ENCODE measurements at places on chromosomes 3 and 15.
A peak's percentile ranks its signal among the peaks of the same experiment; 100 is the strongest.

GRCh38 chr3:131110087-131110486 is 83.4 kb downstream of the NEK11 start:
- DNase-seq = no peak

GRCh38 chr3:45981346-45982074 is 14.1 kb downstream of the FYCO1 start:
- no peak for DNase-seq

DNA sequence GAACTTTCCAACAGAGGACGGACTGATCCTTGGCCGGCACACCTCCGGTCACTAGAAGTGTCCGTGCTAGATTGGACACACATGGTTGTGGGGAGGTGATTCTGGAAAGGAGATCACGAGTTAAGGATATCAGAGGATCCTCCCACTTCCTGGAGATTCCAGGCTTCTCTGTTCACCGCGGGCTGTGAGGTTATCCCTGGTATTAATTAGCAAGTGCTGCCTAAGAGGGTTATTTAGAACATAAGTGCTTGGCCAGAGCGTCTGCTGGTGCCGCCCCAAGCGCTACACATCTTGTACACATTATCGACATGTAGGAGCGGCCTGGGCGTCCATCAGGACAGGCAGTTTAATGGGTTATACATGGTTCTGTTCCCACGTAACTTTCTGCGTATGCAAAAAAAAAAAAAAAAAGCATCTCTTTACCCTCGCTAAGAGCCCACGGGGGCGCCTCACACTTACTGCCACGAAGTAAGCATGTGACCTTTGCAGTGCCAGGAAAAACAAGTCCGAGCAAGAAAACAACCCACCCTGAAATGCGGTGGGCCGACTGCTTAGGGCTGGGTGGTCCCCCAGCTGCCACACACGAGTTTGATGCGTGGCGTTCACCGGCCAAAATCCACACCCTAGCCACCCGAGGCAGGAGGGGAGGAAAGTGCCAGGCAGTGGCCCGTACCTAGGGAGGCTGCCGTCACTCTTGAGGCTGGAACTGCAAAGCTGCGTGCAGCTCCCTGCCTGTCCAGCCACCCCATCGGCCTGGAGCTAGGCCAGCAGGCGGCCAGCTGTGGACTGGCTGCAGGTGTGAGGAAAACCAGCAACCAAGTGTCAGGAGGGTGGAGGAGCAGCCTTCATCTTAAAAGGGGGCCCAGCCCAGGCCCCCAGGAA is 78.0 kb downstream of the CPN2 start:
- peak; percentile 1 for DNase-seq

GRCh38 chr3:12356996-12357395 is 68.1 kb downstream of the PPARG start:
- no peak for DNase-seq

- DNase-seq = no peak
These were observed 100.3 kb upstream of the TPRG1 start for GRCh38 chr3:189071446-189071845.

DNA sequence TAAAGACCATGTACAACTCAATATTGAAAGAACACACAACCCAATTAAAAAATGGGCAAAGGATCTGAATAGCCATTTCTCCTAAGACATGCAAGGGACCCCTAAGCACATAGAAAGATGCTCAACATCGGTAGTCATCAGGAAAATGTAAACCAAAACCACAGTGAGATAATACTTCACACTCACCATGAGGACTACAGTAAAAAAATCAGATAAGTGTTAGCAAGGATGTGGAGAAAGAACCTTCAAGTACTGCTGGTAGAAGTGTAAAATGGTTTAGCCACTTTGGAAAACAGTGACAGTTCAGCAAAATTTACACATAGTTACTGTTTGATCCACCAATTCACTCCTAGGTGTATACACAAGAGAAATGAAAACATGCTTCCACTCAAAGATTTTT is 30.1 kb upstream of the XIRP1 start:
- no peak for DNase-seq

DNA sequence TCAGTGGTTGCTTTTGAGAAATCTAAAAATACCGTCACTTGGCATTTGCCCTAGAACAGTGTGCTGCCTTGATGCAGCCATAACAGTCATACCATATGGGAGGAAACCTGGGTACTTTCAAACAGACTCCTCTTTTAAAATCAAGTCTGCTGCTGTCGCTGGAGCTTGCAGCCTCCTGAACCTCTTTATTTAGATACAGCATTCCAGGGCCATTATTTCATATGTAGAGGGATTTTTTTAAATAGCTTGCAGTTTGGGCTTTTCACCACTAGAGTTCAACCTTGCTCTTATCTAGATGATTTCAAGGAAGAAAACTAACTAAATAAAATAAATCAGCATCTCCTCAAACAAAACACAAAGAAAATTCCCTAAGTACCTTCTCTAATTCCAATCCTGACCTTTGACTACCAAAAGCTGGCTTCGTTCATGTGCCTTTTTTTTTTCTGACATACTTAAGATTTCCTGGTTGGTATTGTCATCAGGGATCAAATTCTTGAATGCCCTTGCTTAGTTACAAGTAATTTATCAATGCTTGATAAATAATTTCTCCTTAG is 111.6 kb downstream of the KBTBD8 start:
- no peak for DNase-seq

DNA sequence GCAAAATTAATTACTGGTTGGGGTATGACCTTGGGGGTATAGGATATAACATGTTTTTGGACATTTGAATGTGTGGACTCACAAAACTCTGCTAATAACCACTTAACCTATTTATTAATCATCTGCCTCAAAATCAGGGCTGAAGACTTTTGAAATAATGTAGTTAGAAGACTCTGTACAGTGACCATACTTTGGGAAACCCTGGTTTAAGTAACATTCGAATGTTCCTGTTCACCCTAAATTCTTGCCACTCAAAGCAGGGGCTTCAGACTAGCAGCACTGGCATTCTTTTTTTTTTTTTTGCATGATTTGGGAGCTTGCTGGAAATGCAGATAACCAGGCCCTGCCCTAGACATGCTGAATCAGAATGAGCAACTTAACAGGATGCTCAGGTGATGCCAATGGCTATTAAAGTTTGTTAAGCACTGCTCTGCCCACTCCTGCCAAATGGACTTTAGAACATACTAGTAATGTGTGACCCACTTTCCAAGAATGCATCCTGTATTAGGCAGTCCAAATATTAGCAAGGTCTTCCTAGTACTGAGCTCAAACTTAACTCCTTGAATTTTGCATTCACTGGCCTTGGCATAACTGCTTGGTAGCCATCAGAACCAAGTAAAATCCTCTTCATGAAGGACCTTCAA is 12.7 kb upstream of the ST3GAL6 start:
- DNase-seq = no peak

DNA sequence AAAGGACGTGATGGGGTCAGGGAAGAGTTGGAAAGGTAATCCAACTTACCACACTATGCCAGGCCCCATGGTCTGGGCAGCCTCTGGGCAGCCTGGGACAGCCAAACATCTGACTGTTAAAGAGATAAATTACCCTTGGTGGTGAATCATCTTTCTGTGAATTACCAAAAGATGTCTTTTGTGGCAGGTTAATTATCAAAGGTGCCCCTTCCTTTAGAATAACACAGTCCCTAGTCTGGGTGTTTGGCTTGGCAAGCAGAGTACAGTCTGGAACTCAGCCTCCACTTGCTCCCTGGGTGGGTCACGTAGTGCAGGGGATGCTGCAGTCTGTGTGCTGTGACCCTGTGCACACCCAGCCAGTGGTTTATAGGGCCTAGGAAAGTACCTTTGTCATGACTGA is 113.1 kb downstream of the ZNF621 start:
- no peak for DNase-seq

DNA sequence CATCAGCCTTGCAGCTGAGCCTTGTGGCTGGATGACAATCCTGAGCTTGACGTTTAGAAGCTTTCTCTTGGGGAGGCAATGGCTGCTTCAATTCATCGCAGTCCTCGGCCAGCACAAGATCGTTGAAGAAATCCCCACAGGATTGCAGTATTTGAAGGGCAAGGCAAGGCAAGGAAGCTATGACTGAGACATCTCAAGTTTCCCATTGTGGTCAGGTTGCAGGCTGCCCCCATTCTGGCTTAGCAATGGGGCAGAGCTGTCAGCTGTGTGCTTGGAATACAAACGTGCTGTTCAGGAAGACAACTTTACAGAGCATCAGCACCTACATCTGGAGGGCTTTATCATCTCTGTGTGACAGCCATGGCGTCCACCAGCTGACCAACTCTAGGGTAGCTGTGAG is 275.9 kb upstream of the TBL1XR1 start:
- no peak for DNase-seq

DNA sequence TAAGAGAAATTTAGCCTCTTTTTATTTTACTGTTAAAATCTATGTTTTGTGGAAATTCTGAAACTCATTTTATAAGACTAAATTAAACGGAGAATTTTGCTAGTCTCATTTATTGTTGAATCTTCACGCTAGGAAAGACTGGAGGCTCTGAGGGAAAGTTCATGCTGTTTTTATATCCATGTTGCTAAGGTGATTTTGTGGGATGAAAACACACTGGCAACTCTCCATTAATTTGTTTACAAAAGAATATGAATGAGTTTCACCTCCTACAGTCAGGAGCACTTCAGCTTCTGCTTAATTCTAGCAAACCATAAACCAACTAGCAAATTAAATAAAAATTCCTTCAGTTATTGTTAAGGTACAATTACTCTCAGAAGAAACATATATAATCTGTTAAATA is 195.4 kb downstream of the RAP2B start:
- no peak for DNase-seq

DNA sequence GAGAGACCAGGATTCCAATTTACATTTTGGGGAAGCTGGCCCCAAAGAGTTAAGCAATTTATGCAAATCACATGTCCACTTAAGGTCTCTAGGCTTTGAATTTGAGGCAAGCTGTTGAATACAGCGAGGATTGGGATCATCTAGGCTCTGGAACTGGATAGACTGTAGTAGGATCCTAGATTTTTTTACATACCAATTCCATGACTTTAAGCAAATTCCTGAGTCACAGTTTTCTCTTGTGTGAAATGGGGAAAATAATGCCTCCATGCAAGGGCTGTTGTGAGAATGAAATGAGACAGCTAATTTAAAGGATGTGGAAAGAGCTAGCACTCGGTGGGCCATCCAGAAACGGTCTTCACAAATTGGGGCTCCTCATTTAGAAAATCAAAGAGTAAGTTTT is 103.4 kb downstream of the MINAR1 start:
- DNase-seq = no peak

DNA sequence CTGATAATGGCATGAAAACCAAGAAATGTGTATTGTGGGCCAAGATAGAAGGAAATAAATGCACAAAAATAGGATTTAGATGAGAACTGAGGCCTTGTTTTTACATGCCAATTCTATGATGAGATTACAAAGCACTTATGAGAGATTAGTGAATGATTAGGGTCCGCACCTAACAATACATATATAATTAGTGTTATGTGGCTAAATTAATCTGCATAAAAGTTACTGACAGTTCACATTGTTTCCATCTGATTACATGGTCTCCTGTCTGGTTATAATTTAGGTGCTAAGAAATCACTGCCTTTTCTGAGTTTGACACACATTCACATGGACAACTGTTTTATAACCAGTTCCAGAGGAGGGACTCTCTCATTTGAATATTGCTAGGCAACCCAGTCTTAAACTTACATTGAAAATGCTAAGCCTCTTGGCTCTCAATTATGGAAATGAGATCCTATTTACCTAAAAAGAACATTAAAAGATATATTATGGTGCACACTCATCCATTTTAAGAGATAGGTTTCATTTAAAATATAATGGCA is 117.0 kb upstream of the ARL6 start:
- DNase-seq = no peak

GRCh38 chr15:26148156-26148860 is 285.2 kb upstream of the ATP10A start:
- DNase-seq = no peak

DNA sequence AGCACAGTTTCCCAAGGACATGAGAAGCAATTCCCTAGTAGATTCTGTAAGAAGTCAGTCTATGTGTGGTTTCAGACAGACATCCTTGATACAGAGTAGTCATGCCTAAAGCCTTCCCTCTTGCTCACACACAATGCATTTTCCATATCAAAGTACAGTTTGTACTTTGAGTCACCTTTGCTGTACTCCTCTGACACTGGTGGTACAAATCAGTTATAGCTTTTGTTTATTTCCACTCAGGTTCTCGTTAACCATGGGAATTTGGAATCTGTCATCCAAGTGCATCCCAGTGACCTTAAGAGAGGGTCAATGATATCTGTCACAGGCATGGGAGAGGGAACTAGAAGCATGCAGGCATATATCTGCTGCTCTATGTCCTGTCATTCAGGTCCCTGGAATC is 3.6 kb upstream of the GNB4 start:
- DNase-seq = no peak

GRCh38 chr3:22660606-22661005 is 542.5 kb upstream of the UBE2E2 start:
- DNase-seq = no peak

- no peak for DNase-seq
These were observed 27.1 kb downstream of the TBC1D2B start for GRCh38 chr15:78050441-78050809.

DNA sequence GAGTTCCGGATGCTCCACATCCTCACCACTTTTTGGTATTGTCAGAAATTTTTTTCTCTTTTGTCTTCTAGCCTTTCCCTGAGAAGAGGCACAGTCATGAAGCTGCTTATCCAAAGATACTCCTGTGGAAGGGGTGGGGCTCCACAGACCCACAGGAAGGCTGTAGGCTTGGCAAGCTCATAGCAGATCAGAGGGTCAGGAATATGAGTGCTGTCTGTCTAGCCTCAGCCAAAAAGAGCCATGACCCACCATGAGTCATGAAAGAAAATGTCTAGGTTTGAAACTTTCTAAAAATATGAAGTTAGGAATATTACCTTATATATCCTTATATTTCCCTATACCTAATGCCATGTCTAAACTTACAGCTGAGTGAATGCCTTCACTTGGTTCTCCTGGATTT is 118.2 kb upstream of the THBS1 start:
- no peak for DNase-seq

GRCh38 chr15:59524331-59524731 is 86.3 kb downstream of the FAM81A start:
- no peak for DNase-seq

DNA sequence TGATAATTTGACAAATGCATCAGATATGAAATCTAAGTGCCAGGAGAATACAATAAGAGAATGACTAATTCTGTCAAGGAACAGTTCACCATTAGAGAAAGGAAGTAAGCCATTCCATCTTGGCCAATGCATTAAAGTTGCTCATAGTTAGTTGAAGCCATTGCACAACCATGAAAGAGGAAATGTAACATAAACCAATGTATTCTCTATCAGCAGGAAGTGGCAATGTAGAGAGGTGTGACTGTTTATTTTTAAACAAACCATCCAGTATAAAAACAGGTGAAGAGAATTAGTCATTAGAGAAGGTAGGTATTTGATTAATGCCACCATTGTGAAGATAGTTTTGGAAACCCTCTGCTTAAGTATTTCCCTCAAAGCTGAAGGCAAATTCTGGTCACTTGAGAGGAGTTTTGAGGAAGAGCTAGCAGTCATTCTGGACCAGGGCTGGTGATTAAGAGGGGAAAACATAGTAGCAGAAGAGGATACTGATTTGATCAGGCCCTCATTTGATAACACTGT is 10.7 kb upstream of the ANXA2 start:
- no peak for DNase-seq

GRCh38 chr3:151452841-151453240 is 8.0 kb downstream of the IGSF10 start:
- DNase-seq = no peak

GRCh38 chr3:51710631-51711351 is 3.9 kb downstream of the GRM2 start:
- peak; percentile 15 for DNase-seq

GRCh38 chr3:60877188-60877587 is 374.1 kb downstream of the FHIT start:
- DNase-seq = no peak
